Left ventricle myocardium inferior (tissue), 1 donor: ENCODE measurements at places on chromosomes 2 and 18.
A peak's percentile ranks its signal among the peaks of the same experiment; 100 is the strongest.

DNA sequence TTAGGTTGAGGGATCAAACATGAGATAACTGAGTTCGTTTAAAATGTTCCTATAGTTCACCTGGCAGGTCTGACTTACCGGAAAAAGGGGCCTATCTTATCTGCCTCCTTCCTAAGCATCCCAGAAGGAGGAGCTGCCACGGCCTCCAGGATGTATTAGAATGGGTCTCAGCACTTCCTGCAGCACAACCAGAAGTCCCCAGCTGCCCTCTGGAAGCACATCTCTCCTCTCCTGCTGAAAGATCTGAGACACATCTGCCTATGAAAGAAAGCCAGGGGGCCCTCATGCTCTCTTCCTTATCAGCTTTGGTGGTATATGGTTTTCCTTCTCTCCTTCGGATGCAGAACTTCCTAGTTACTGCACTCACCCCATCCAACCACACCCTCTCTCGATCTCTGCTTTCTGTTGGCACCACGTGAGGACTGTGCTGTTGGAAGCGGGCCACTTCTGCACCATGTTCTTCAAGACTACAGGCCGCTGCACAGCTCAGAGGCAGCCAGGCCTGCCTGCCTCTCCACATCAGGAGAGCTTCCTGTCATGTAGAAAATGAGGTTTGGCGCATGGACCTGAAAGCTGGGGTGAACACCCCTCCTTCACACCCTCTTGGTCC, 6.5 kb downstream of the IGFBP5 start:
- peak; percentile 73 for DNase-seq

DNA sequence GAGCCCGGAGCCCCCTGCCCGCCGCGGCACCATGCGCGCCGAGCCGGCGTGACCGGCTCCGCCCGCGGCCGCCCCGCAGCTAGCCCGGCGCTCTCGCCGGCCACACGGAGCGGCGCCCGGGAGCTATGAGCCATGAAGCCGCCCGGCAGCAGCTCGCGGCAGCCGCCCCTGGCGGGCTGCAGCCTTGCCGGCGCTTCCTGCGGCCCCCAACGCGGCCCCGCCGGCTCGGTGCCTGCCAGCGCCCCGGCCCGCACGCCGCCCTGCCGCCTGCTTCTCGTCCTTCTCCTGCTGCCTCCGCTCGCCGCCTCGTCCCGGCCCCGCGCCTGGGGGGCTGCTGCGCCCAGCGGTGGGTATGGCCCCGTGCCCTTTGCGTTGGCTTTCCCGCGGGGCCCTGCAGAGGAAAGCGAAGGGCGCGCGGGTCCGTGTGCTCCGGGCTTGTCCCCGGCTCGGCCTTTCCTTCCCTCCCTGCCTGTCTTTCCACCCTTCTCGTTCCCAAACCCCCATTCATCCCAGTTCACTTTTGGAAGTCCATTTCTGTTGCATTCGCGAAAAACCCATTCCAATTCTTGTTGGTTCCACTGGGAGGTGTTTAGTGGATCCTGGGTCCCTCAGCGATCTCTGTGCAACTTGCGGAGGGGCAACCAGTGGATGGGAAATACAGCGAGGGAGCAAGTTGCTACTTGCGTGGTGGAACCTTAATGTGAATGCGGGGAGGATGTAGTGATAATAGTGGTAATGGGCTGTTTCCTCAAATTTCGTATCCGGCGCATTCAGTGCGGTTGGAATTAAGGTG, 599 bp downstream of the ADAM23 start:
- peak; percentile 18 for DNase-seq

DNA sequence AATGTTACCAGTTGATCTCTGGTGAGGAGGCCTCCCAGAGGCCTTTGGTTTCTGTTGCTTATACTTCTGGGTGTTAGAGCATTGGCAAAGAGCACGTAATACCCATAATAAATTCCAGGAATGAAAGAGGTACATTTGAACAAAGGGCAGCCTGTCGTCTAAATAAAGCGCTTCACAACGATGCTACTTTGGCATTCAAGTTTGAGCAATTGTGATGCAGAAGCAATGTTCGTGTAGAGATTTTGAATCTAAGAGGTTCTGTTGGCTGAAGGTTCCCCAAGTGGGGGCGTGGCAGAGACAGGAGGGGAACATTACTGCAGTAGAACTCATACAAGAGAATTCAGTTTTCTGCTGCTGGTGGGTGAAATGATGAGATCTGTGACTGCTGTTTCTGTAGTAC, 27.8 kb downstream of the ZNF532 start:
- no peak for DNase-seq

- DNase-seq, result no peak
These were observed 62.7 kb downstream of the ZCCHC2 start for GRCh38 chr18:62585274-62586150.

GRCh38 chr18:72819050-72819449, 48.7 kb downstream of the NETO1 start:
- no peak for DNase-seq

DNA sequence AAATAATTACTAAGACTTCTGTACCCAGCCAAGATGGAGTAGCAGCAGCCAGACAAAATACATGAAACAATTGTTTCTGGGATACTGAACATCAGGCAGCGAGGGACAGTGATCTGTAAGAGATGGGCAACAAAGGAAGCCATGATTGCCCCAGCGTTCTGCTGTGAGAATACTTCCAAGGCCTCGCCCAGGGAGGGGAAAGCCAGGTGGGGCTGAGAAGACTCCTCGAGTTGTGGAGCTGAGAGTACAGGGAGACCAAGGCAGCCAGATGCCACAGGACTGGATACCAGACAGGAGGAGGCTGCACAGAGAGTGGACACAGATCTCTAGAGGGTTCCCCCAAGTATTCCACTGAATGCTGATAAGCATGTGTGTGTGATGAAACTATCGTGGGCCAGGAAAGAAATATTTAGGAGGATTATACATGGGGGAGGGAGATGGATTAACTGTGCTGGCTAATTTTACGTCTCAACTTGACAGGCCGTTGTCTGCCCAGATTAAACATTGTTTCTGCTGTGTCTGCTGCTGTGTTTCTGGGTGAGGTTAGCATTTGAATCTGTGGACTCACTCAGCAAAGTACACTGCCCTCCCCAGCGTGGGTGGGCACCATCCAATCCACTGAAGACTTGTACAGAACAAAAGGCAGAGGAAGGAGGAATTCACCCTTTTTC, 10.2 kb upstream of the LIMS2 start:
- DNase-seq, result no peak

DNA sequence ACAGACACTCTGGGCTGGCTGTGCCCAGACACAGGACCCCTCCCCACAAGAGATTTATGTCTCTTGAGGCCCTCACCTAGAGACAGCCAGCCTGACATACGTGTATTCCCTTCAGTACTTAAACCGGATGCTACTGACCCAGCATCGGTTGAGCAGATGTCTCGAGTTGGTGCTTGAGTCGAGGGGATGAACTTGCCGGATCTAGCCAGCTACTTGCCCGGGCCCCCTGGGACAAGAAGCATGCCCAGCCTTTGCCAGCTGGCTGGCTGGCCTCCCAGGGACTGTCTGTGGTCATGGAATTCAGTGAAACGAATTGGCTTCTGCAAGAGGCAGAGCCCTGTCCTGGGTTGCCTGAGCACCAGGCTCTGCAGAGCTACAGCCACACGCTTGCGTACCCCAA, 36.0 kb downstream of the DNMT3A start:
- peak; percentile 43 for DNase-seq

DNA sequence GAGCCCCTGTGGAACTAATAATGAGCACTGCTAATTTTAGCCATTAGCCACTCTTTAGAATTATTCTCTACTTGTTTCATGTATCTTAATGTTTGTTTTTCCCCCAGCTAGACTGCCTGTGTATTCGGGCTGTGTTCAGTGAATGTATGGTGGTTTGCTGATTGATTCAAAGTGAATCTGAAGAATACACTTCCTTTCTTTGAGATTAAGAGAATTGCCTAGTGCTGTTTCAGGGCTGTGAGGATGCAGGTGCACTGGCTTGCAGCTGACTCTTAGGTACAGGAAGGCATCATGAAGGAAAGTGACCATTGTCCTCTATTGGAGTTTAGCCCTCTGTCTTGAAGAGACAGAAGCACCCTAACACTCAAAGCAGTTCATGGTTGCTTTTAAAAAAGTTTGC, 138.7 kb downstream of the CERS6 start:
- no peak for DNase-seq

DNA sequence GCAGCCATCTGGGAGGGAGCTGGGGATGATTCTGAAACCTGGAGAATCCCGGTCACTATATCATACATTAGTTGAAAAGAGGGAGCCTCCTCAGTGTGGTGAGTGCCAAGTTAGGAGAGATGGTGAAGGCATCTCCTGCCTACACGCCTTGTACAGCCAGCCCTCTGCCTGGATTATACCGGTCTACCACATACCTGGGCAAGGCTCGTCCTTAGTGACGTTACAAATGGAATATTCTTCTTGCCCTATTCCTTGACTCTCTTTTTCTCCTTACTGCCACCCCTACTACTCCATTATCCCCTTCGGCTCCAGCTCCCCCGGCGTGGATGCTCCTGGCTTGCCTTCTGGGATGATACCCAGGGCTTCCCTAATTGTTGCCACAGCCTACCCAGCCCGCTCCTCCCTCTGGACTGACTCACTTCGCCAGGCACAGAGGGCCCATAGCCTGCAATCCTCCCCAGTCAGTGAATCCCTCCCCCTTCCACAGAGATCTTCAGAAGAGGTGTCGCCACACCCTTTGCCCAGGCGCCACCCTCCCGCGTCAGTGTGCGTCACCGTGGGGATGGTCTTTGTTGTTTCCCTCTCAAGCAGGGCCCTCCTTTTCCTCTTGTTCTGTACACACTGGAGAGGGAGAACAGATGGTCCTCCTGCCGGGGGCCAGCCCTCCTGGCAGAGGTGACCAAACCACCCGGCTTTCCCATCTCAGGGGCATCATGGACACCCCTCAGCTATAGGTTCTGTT, 115.2 kb upstream of the EPAS1 start:
- DNase-seq, result no peak

DNA sequence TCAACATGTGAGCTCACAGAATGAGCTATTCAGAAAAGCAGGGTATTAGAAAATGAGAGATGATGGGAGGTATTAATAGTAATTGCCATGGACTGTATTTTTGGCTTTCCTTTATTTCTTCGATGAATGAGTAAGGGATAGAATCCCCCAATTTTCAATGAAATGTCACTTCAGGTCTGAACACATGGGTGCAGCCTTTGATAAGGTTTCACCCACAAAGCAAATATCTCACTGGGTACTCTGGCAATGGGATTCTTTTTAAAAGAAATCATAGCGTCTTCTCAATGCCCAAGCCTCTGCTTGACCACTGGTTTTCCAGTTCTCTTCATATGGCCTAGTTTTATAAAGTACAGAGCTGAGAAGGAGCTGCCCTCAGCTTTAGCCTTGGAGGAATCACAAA, 610.5 kb upstream of the FANCL start:
- no peak for DNase-seq

GRCh38 chr2:195674491-195675221, 17.6 kb downstream of the SLC39A10 start:
- no peak for DNase-seq

DNA sequence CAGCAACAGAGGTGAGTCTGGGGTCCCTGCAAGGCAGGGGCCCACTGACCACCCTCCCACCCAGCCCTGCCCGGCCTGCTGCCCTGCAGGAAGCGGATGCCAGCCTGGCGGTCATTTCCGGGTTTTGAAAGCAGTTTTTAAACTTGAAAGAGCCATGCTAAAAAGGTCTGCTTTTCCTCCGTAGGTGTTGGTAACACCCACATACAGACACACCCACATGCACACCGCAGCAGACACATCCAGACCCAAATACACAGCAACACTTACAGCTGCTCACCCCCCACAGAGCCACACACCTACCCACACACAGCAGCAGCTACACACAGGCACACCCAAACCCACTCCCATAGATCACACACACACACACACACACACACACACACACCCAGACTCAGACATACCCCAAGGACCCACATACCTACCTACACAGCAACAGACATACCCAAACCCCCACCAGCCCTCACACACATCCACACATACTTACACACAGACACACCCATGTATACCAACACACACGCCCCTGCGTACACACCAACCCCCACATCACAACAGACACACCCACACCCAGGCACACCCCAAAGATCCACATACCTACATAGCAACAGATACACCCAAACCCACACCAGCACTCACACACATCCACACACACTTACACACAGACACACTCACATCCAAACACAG, 7.6 kb downstream of the ZFP36L2 start:
- DNase-seq, result peak; percentile 54

- DNase-seq, result no peak
These were observed 66.6 kb downstream of the MYOM1 start for GRCh38 chr18:3153107-3153704.

DNA sequence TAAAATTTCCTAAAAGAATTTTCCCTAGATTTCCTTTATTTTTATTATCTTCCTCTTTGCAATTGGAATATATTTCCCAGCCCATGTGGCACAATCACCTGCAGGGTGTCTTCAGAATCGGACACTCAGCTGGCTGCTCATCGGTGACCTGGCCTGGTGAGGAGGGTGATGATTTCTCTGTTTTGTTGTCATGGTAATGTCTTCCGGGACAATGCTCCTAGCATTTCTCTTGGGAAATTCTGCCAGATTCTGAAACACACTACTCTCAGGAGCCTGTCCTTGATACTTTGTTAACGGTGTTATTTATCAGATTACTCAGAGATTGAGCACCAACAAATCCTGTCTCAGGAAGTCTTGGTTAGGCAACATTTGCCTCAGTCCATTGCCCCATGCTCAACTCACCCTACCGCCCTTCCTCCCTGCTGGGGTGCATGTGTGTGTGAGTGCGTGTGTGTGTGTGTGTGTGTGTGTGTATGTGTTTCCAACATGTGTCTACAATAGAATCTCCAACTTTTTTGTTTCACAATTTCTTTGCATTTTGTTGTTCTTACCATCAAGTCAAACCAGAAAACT, 70.3 kb downstream of the MYT1L start:
- DNase-seq, result no peak

DNA sequence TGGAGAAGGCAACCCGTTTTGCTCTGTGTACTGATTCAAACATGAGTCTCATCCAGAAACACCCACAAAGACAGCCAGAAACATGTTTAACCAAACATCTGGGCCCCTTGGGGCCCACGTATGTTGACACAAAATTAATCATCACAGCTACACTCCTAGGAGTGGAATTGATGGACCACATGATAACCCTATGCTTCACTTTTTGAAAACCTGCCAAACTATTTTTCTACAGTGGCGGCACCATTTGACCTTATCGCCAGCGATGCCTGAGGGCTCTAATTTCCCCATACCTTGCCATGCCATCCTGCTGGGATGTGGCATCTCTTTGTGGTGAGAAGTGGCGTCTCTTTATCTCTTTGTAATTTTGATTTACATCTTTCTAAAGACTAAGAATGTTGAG, 38.5 kb downstream of the PSMG2 start:
- DNase-seq, result no peak

DNA sequence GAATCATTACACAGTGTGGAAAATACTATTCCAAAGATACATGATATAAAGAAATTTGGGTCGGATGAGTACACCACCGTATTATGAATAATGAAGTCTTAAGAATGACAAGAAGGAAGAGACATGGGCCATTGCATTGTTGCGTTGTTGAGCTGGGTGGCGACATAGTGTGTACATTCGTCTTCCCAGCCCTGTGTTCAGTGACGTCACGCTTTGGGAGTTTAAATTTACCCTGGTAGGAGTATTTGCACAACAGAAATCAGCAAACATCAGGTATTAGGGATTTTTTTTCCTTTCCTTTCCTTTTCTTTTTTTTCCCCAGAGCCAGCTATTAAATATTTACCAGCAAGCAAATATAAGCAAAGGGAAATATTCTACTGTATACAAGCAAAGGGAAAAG, 347.2 kb upstream of the NETO1 start:
- DNase-seq, result no peak

GRCh38 chr2:69381337-69381737, 5.7 kb downstream of the GFPT1 start:
- no peak for DNase-seq
